NCI-H2227 treated with DMSO at 0.1 percent for 48 hours (cell line): ENCODE measurements at places on chromosomes 11 and 22.

DNA sequence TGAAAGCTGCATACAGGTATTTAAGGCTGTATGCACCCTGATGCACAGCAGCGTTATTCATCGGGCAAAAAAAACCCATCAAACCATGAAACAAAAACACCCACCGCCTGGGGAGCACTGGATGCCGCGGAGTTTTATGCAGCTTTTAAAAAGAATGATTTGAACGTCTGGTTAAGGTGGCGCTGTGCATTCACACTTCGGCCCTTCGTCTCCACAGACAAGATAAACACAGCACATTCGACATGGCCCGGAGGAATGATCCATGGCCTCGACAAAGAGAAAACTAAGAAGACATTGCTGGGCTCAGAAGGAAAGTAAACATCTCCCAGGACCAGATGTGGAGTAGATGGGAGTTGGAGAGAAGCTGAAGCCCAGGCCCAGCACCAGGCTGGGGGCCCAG, 40.8 kb upstream of the GAL start:
- no peak for DNase-seq

GRCh38 chr22:37269936-37270678, 12.2 kb upstream of the CYTH4 start:
- DNase-seq = no peak

- no peak for DNase-seq
Measured at GRCh38 chr22:26483043-26483438, 542 bp downstream of the HPS4 start.

- no peak for DNase-seq
Measured at GRCh38 chr22:38793317-38793716, 626 bp downstream of the DNAL4 start.

DNA sequence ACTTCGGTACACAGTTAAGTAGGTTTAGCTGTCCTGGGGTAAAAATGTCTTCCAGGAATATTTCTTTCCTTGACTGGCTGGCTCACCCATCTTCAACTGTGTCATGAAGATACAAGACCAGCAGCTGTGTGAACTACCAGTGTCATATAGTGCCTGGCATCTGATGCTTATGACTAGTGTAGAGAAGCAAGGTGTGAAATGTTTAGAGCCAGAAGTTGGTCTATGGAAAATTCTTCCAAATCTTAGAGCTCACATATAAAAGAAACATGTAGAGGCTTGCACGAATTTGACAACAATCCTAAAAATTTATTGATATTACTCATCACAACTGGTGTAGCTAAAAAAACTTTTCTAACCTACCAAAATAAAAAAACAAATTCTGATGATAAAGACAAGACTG, 54.4 kb downstream of the ARL14EP start:
- no peak for DNase-seq

DNA sequence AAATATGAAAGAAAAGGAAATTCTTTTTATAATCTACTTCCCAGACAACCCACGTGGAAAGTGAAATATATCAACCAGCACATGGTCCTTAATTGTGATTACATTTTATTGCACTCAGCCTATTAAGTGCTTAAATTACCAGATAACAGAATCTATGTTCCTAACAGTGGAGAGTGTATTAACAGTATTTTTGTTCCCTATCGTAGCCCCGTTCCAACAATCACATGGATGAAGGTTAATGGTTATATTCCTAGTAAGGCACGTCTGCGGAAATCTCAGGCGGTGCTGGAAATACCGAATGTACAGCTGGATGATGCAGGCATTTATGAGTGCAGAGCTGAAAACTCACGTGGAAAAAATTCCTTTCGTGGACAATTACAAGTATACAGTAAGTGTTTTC, 626.1 kb upstream of the ARHGAP42 start:
- DNase-seq = no peak
